ENCODE measurements at places on chromosomes 5 and 9.

GRCh38 chr5:11904265-11904906 is at the start of gene CTNND2:
Gene CTNND2 (minus strand): TSS chr5:11904446. CDS start chr5:11903853, 593 bp downstream.
- peak; percentile 96 for DNase-seq

DNA sequence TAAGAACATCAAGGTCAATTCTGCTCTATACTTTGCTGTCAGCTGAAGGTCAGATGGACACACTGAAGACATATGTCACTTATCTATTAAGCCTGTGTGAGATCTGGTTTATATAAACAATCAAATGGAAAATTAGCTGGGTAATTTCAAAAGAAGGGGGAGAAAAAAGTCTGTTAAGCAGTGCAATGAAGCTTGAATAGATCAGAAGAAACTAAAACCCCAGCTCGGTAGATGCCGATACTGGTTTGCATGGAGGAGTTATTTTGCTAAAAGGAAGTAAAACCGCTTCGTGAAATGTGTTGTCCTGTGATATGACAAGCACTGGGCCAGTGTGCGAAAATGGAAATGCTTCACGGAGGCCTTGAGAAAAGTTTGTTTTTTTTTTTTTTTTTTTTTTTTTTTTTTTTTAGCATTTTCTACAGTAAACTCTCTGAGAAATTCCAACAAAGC is 148.8 kb downstream of the MEF2C start:
- no peak for DNase-seq

GRCh38 chr5:59268756-59269415 is 624.6 kb downstream of the PDE4D start:
- DNase-seq, result no peak

- no peak for DNase-seq
Measured at GRCh38 chr5:117461403-117461802, 886.8 kb upstream of the SEMA6A start.

DNA sequence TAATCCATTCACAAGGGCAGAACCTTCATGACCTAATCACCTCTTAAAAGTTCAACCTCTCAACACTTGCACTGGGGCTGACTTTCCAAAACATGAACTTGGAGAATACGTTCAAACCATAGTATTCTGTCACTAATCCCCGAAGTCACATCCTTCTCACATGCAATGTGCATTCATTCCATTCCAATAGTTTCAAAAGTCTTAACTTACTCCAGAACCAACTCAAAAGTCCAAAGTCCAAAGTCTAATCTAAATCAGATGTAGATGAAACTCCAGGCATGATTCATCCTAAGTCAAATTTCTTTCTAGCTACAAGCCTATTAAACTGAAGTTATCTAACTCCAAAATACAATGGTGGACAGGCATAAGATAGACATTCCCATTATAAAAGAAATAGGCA is 21.7 kb upstream of the ADAMTSL1 start:
- no peak for DNase-seq

DNA sequence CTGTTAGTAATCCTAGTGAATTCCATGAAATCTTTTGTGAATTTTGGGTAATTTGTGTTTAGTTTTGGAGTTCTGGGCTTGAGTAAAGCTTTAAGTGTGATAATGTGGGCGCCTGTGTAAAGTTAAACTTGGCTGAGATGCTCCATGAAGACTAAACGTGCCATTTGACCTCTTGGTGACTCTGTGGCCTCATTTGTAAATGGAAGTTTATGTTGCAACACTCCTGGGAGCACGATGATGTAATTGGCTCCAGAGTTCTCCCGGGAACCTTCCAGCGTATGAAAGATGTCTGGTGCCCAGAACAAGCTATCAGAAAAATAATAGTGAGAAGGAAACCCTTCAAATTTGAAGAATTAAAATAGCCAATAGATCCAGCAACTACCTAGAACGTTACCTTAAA is 981.2 kb downstream of the TLE4 start:
- DNase-seq, result no peak

DNA sequence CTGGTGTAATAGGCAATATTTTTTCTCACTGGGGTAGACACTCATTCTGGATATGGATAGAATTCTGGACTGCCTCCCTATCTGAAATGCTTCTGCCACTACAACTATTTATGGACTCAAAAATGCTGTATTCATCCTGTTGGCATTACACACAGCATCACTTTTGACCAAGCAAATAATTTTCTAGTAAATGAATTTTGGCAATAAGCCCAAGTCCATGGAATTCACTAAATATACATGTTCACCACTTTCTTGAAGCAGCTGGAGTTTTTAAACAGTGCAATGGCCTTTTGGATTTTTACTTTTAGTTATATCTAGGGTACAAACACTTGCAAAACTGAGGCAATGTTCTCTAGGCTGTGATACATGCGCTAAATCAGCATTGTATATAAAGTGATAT is 724.9 kb upstream of the EDIL3 start:
- DNase-seq, result no peak

GRCh38 chr9:124146031-124146561 is 111.7 kb upstream of the NEK6 start:
- DNase-seq, result no peak

GRCh38 chr9:93612796-93613154 is 36.4 kb downstream of the PHF2 start:
- DNase-seq, result no peak

- peak; percentile 82 for DNase-seq
Measured at GRCh38 chr9:17063535-17064135, 71.2 kb upstream of the CNTLN start.

- DNase-seq, result peak; percentile 18
Measured at GRCh38 chr5:24816206-24816605, 171.4 kb upstream of the CDH10 start.
